ENCODE measurements at places on chromosomes 7 and 10. TPM values are rescaled to one million over a fixed set of nuclear protein-coding genes. Genes with fewer than 3 reads are reported as not detected.

The MSMB gene
- total RNA-seq, result not detected

The ACSL5 gene
- 50.7 TPM for total RNA-seq

The PARD3 gene
- total RNA-seq, result 1.7 TPM

The ABCB4 gene
- not detected for total RNA-seq

The CNNM1 gene
- 0.20 TPM for total RNA-seq

The AZGP1 gene
- not detected for total RNA-seq

The ANLN gene
- 23.8 TPM for total RNA-seq

The TCAF2 gene
- total RNA-seq, result 23.5 TPM

The CTAGE6 gene
- total RNA-seq, result not detected

The TRIM73 gene
- total RNA-seq, result 5.7 TPM

The GRIFIN gene
- not detected for total RNA-seq

The FXYD4 gene
- 0.44 TPM for total RNA-seq

The MINDY3 gene
- total RNA-seq, result 16.2 TPM

The PRKCQ gene
- total RNA-seq, result 45.9 TPM

The STK31 gene
- 0.27 TPM for total RNA-seq

The ZNF467 gene
- 0.10 TPM for total RNA-seq

The HECTD2 gene
- total RNA-seq, result 6.2 TPM

The CAV1 gene
- 1.8 TPM for total RNA-seq

The HOXA1 gene
- 0.16 TPM for total RNA-seq

The MSS51 gene
- total RNA-seq, result 3.1 TPM

The TFEC gene
- not detected for total RNA-seq

The CALN1 gene
- total RNA-seq, result not detected

The CCT6A gene
- total RNA-seq, result 308 TPM

The FAM25A gene
- total RNA-seq, result not detected

The PNLIPRP1 gene
- not detected for total RNA-seq

The FBXL13 gene
- 0.54 TPM for total RNA-seq

The MLXIPL gene
- not detected for total RNA-seq

The LRRC4 gene
- 1.3 TPM for total RNA-seq

The BTRC gene
- 19.7 TPM for total RNA-seq

The TPK1 gene
- 11.5 TPM for total RNA-seq

The NUTM2D gene
- 2.2 TPM for total RNA-seq

The ZNF282 gene
- total RNA-seq, result 49.4 TPM

The C10orf53 gene
- not detected for total RNA-seq

The SDK1 gene
- total RNA-seq, result 0.15 TPM

The TUBB8 gene
- total RNA-seq, result not detected

The NCOA4 gene
- 102 TPM for total RNA-seq

The C10orf105 gene
- total RNA-seq, result 0.32 TPM

The PPP1R17 gene
- not detected for total RNA-seq

The CC2D2B gene
- total RNA-seq, result 0.96 TPM

The CPN1 gene
- total RNA-seq, result not detected

The ITPRID1 gene
- total RNA-seq, result not detected

The SGPL1 gene
- 72.9 TPM for total RNA-seq

The ZC3HAV1L gene
- total RNA-seq, result 31.5 TPM

The SAMD9 gene
- total RNA-seq, result 11.8 TPM

The SHH gene
- total RNA-seq, result not detected

The WNT16 gene
- not detected for total RNA-seq

The ZP3 gene
- total RNA-seq, result 4.2 TPM
